ENCODE measurements at places on chromosomes 3 and 15. TPM values are rescaled to one million over a fixed set of nuclear protein-coding genes. Genes with fewer than 3 reads are reported as not detected.
A peak's percentile ranks its signal among the peaks of the same experiment; 100 is the strongest.

The SEMA3G gene
- total RNA-seq = 2.4 TPM

The TEX55 gene
- not detected for total RNA-seq

GRCh38 chr3:150068440-150069153 lies 97.9 kb upstream of the PFN2 start:
- no peaks in the 10 kb centered on the region for H3K27me3 ChIP-seq
- H3K27ac ChIP-seq = no peak overlapping the region

DNA sequence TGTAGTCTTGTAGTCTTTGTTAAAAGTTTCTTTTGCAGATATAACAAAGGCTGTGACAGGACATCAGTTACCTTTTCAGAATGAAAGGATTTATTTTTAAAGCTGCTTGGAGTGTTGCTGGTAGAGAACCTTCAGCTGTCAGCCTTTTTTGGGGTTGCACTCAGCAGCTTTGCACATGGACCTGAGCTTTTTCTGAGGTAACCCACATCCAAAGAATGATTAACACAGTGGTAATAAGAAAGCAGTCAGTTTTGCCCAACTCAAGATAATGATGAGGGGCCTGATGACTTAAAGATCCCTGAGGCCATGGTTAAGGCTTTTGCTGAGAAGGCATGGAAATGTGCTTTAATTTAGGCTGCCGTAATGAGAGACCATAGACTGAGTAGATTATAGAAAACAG lies 1042.7 kb downstream of the PLOD2 start:
- H3K4me3 ChIP-seq = no peak overlapping the region
- H3K4me1 ChIP-seq = peaks cover 3% of the 10 kb centered on the region
- DNase-seq = no peak
- H3K36me3 ChIP-seq = peaks cover 7% of the 10 kb centered on the region
- no peak overlapping the region for H3K27ac ChIP-seq

GRCh38 chr3:14876921-14877333 lies 58.2 kb downstream of the FGD5 start:
- H3K4me1 ChIP-seq = peaks cover 4% of the 10 kb centered on the region
- H3K36me3 ChIP-seq = no peaks in the 10 kb centered on the region
- H3K27ac ChIP-seq = no peak overlapping the region
- DNase-seq = no peak
- H3K27me3 ChIP-seq = no peaks in the 10 kb centered on the region

GRCh38 chr15:80418892-80419537 lies 14.8 kb downstream of the ARNT2 start:
- H3K27ac ChIP-seq = no peak overlapping the region
- H3K4me1 ChIP-seq = no peaks in the 10 kb centered on the region
- no peak for DNase-seq
- no peaks in the 10 kb centered on the region for H3K27me3 ChIP-seq
- no peaks in the 10 kb centered on the region for H3K36me3 ChIP-seq

DNA sequence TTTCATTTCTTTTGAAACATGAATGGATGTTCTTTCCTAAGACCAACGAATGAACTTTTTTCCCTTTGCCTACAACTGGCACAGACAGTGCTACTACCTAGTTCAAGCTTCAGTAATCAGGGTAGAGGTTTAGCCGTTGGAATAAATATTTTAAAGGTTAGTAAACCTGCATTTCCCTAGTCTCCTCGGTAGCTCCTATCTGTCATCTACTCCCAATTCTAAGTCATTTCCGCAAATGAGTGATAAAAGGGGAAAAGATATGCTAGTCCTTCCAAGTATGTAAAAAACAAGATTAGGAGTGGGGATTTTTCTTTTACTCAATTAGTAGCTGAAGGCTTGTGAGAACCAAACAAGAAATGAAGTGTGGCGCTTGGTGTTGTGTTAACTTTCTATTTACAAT lies 15.2 kb downstream of the SLTM start:
- H3K4me1 ChIP-seq = no peaks in the 10 kb centered on the region
- no peak overlapping the region for H3K4me3 ChIP-seq
- H3K27ac ChIP-seq = no peak overlapping the region
- H3K27me3 ChIP-seq = no peaks in the 10 kb centered on the region

GRCh38 chr15:99674279-99674678 lies 59.0 kb downstream of the LYSMD4 start:
- no peak overlapping the region for H3K27ac ChIP-seq
- no peaks in the 10 kb centered on the region for H3K4me1 ChIP-seq
- no peaks in the 10 kb centered on the region for H3K27me3 ChIP-seq
- no peaks in the 10 kb centered on the region for H3K36me3 ChIP-seq
- no peak for DNase-seq

DNA sequence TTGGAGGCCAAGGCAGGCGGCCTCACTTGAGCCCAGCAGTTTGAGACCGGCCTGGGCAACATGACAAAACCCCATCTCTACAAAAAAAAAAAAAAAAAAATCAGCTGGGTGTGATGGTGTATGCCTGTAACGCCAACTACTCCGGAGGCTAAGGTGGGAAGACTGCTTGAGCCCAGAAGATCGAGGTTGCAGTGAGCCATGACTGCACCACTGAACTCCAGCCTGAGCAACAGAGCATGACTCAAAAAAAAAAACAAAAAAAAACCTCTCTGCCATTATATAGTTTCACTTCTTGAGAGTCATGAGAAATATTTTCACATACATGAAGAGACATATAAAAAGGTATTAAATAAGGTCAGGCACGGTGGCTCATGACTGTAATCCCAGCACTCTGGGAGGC lies 45.9 kb upstream of the CP start:
- no peak overlapping the region for H3K4me3 ChIP-seq
- H3K36me3 ChIP-seq = no peaks in the 10 kb centered on the region
- DNase-seq = no peak
- H3K27ac ChIP-seq = no peak overlapping the region
- H3K27me3 ChIP-seq = no peaks in the 10 kb centered on the region
- peaks cover 5% of the 10 kb centered on the region for H3K4me1 ChIP-seq

The CCDC33 gene
- total RNA-seq = 4.5 TPM

DNA sequence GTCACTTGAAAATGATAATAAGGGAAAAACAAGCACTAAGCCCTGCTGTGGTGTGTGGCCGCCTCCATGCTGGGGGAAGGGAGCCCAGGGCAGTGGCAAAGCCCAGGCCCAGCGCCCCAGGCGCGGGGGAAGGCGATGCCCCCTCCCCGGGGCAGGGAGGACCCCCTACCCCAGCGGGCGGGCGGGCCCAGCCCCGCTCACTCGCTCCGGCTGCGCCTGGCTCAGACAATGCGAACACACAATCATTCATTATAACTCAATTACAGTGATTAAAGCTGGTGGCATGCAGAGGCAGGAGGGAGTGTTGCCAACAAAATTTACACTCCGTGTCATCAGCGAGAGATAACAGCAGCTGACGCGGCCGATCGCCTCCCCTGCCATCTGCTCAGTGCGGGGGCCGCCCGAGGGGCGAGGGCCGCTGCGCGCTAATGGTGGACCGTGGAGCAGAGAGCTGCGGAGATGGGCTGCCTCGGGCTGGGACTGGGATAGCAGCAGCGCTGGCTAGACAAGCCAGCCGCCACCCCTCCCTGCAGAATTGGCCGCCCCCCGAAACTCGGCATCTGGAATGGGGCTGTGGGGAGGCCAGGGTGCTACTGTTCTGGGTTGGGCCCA lies 64.1 kb downstream of the TLE3 start:
- H3K36me3 ChIP-seq = no peaks in the 10 kb centered on the region
- no peaks in the 10 kb centered on the region for H3K4me1 ChIP-seq
- H3K4me3 ChIP-seq = no peak overlapping the region
- DNase-seq = no peak
- no peaks in the 10 kb centered on the region for H3K27me3 ChIP-seq

GRCh38 chr3:194142156-194142910 lies 6.4 kb downstream of the HES1 start:
- peak overlapping the region; percentile 72 for H3K27ac ChIP-seq
- H3K4me1 ChIP-seq = peaks cover 10% of the 10 kb centered on the region
- H3K4me3 ChIP-seq = peak overlapping the region; percentile 45

DNA sequence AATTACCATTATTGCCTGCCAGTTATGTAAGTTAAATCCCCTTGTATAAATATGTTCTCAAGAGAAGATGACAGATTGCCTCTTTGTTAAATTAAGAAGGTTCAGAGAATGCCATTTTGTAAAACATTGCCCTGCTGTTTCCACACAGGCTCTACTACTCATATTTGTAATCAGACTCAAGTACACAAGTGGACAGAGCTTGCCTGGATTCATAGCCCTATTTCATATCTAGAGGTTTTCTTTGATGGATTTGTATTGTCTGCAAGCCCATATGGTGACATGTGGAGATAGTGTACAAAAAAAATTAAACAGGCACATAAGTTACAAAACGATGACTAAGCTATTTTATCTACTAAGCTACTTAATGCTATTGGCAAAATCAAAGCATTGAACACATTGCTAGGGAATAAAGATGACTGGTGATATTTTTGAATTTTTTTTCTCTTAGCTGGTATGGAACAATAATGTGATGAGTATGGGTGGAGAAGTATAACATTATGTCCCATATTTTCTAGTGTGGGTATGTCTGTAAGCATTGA lies 1286.6 kb upstream of the ALCAM start:
- no peaks in the 10 kb centered on the region for H3K27me3 ChIP-seq
- no peak overlapping the region for H3K27ac ChIP-seq
- H3K4me1 ChIP-seq = no peaks in the 10 kb centered on the region
- H3K4me3 ChIP-seq = no peak overlapping the region
- H3K36me3 ChIP-seq = no peaks in the 10 kb centered on the region

The FANCD2OS gene
- total RNA-seq = not detected

GRCh38 chr3:40407611-40408010 lies 20.6 kb downstream of the ENTPD3 start:
- no peaks in the 10 kb centered on the region for H3K27me3 ChIP-seq
- no peaks in the 10 kb centered on the region for H3K36me3 ChIP-seq

The SGO1 gene
- 28.1 TPM for total RNA-seq

GRCh38 chr3:139672884-139673283 lies 4.9 kb downstream of the NMNAT3 start:
- no peak for DNase-seq
- no peak overlapping the region for H3K27ac ChIP-seq
- H3K4me3 ChIP-seq = no peak overlapping the region
- H3K4me1 ChIP-seq = peaks cover 16% of the 10 kb centered on the region
- no peaks in the 10 kb centered on the region for H3K36me3 ChIP-seq

DNA sequence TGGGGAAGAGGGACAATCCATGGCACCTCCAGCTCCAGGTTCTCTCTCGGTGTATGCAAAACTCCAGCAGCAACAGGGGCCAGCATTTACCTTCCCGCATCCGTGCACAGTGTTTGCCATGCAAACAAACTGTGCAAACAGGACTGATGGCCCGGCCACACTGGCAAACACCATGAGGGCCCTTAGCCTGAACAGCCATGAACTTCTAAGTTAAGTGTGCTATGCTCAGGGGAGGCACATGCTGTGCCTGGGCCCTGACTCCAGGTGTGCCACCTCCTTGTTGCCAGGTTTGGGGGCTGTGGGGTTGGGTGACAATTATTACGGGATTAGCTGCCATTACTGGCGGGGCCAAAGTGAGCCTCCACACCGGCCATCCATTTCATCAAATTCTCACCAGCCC lies 57.5 kb downstream of the CACNA2D2 start:
- H3K36me3 ChIP-seq = no peaks in the 10 kb centered on the region
- DNase-seq = no peak
- no peak overlapping the region for H3K4me3 ChIP-seq
- no peaks in the 10 kb centered on the region for H3K27me3 ChIP-seq

DNA sequence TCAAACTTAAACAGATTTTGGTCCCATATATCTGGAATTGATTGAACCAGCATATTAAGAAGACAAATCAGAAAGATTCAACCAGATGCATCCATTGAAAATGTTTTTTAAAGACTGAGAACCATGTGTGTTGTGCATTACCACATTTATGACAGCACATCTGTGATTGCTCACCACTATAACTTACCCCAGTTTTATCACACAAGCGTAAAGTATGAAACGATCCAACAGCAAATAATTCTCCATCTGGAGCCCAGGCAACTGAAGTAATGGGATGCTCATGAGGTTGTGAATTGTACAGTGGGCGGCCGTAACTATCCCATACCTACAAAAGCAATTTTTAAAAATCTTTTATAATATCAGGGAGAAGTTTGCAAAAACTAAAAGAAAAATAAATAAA lies 43.2 kb downstream of the IFT80 start:
- no peaks in the 10 kb centered on the region for H3K27me3 ChIP-seq
- no peaks in the 10 kb centered on the region for H3K4me1 ChIP-seq
- no peak overlapping the region for H3K27ac ChIP-seq

DNA sequence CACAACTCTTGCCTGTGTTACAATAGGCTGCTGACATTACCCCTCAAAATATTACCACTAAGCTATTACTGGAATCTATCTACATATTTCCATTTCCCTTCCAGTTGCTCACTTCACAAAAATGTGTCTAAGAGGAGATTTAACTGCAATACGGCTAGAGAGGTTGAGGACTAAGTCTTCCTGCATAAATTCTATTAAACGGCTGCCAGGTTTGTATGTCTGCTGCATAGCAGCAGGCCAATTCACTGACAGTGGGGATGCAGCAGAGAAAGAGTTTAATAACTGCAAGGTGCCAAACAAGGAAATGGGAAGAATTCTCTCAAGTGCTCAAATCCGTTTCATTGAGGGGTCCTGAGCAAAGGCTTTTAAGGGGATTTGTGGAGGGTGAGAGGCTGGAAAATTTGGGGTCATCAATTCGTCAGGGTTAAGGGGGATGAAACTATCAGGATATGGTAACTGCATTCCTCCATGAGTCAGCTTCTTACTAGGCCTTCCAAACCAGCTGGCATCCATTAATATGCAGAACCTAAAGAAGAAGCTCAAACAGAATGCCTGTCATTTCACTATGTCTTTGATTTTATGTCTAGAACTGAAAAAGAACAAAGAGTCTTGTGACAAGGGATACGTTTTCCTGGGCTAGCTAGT lies 675.6 kb downstream of the TBL1XR1 start:
- H3K36me3 ChIP-seq = peaks cover 5% of the 10 kb centered on the region
- DNase-seq = no peak
- H3K4me1 ChIP-seq = peaks cover 13% of the 10 kb centered on the region
- H3K4me3 ChIP-seq = no peak overlapping the region

- H3K36me3 ChIP-seq = no peaks in the 10 kb centered on the region
- no peak overlapping the region for H3K4me3 ChIP-seq
- H3K27ac ChIP-seq = peak overlapping the region; percentile 14
- H3K4me1 ChIP-seq = peaks cover 2% of the 10 kb centered on the region
- no peaks in the 10 kb centered on the region for H3K27me3 ChIP-seq
Observed at GRCh38 chr15:36232491-36232890, 346.9 kb upstream of the CDIN1 start.

- no peaks in the 10 kb centered on the region for H3K27me3 ChIP-seq
- H3K36me3 ChIP-seq = peaks cover 29% of the 10 kb centered on the region
- peaks cover 6% of the 10 kb centered on the region for H3K4me1 ChIP-seq
Observed at GRCh38 chr15:52289629-52290081, 5.9 kb downstream of the MYO5C start.

The XIRP1 gene
- total RNA-seq = not detected

The EFCC1 gene
- 0.09 TPM for total RNA-seq

Measured in H9 (cell line).